ENCODE measurements at places on chromosomes 1 and 21.

- no peak for DNase-seq
Observed at GRCh38 chr21:32648165-32648564, 36.0 kb upstream of the CFAP298 start.

GRCh38 chr21:31735511-31735992 is 3.6 kb upstream of the SCAF4 start:
- DNase-seq: no peak

GRCh38 chr1:8096105-8097011 is 70.2 kb upstream of the ERRFI1 start:
- DNase-seq: no peak

DNA sequence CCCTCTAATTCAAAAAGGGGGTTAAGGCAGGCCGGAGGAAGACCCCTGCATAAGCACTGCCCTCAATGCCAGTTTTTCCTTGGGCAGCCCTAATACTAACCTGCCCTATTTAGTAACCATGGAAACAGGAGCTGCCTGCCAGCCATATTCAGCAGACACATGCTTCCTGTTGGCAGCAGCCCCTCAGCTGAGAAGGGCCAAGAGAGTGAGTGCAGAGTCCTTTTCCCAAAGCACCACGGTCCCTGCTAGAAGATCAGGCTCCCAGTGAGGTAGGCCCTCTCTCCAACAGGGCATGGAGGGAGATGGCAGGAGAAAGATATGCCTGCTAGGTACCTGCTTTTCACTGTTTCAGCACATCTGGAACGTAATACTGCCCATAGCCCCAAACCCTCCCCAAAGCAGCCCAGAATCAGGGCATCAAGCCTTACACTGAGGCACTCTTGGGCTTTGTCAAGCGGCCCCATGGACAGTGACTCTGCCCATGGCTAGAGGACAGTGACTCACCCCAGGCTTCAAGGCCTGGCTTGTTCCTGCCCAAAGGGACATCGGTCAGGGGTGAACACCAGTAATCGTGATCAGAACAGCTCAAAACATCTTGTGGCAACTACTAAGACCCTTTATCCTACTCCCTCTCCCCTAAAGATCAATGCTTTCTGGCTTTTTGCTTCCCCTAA is 64.5 kb downstream of the BCAR3 start:
- no peak for DNase-seq

DNA sequence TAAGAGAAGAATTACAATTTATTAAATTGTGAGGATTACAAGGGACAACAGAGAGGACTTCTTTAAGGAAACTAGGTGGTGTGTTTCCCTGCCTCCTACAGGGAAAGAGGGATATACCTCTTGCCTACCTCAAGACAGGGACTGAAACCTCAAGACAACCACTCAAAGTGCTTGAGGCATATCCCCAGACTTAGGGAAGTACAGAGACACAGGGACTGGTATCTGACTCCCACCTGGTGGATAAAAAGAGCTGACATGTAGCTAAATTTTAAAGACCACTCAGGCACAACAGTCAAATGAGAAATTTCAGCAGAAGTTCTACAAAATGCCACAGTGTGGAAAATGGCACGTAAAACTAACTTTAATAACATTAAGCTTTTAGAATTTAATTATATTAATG is 21.3 kb downstream of the DENND2C start:
- DNase-seq: no peak

DNA sequence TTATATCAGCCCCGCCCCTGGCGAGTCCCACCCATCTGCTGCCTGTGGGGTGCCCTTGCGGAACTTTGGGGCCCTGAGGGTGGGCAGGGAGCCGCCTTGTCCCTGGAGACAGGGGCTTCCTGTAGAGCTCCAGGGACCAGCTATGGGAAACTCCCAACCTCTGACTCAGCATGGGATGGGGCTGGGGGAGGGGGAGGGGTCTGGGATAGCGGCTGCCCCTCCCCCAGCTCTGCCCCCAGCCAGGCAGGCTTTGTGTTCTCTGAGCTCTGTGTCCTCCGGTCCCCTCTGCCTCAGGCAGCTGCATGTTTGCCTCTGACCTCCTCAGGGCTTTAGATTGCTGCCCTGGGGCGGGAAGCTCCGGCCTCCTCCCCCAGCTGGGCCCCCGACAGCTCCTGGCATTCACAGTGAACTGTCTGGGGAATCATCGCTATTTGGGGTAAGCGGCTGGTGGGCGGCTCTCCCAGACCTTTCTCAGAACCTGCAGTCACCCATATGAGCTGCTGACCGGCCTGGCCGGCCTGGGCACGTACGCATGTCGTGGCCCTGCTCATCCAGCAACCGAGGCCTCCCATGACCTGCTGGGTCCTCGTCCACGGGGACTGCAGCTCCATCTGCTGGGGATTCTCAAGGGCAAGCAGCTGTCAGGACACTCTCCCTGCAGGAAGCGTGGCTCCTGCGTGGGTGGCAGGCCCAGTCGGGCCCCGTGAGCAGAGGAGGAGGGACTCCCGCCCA is 17.1 kb downstream of the ARHGEF16 start:
- no peak for DNase-seq

DNA sequence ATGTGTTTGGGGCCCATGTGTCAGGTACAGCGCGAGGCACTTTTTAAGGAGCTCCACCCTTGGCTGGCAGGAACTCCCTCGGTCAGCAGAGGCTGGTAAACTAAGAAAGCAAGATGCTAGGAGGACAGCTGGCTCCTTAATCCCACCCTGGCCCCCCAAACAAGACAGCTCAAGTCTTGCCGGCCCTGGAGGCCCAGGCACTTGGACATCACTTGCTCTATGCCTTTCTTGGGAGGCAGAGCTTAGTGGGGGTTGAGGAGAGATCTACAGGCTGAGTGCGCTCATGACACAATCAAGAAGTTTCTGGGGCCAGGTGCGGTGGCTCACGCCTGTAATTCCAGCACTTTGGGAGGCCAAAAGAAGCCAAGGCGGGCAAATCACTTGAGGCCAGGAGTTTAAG is 78.1 kb downstream of the CD34 start:
- DNase-seq: no peak

DNA sequence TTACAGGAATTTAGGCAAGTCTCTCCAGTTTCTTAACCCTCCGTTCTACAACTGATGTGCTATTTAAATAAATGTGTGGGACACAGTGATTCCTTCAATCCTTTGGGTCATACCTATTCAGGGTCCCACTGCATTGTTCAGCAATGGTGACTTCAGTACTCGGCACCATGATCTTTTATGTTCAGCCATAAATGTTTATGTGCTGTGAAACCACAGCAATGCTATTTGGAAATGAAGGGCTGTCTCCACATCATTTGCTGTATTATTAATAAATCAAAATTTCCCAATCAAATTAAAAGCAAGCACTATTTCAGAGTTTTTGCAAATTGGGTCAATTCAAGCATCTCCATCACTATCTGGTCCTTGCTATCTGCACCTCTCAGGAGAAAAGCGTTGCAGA is 84.8 kb downstream of the NR5A2 start:
- no peak for DNase-seq

DNA sequence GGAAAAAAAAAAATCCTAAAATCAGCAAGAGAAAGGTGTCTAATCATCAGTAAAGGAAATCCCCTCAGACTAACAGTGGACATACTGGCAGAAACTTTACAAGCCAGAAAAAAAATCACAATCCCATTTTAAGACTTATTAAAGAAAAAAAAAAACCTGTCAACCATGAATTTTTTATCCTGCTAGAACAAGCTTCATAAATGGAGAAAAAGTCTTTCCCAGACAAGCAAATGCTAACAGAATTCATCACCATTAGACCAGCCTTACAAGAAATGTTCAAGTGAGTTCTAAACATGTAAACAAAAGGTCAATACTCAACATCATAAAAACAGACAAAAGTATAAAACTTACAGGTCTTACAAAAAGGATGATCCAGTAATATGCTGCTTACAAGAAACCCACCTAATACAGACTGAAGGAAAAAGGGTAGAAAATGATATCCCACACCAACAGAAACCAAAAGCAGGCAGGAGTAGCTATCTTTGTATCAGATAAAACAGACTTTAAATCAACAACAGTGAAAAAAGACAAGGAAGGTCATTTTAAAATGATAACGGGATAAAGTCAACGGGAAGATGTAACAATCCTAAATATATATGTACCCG is 129.6 kb downstream of the EVI5 start:
- no peak for DNase-seq

GRCh38 chr1:10195570-10195969 is 14.8 kb upstream of the KIF1B start:
- DNase-seq: no peak

DNA sequence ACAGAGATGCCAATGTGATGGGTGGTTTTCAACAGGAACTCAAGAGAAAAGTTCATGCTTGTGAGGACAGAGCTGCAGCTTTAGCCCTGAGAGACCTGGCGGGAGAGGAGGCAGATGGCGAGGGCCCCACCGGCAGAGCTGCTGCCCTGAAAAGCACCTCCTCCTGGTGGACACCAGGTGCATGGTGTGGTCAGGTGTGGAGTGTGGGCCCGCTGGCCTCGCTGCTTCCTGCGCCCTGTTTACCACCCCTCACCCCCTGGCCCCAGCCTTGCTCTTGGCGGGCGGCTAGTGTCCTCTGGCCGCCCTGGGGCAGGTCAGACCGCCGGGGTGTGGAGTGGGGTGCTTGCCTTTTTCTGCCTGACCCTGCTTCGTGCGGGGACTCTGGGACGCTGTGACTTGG is 42.8 kb downstream of the PRKCZ start:
- DNase-seq: no peak

DNA sequence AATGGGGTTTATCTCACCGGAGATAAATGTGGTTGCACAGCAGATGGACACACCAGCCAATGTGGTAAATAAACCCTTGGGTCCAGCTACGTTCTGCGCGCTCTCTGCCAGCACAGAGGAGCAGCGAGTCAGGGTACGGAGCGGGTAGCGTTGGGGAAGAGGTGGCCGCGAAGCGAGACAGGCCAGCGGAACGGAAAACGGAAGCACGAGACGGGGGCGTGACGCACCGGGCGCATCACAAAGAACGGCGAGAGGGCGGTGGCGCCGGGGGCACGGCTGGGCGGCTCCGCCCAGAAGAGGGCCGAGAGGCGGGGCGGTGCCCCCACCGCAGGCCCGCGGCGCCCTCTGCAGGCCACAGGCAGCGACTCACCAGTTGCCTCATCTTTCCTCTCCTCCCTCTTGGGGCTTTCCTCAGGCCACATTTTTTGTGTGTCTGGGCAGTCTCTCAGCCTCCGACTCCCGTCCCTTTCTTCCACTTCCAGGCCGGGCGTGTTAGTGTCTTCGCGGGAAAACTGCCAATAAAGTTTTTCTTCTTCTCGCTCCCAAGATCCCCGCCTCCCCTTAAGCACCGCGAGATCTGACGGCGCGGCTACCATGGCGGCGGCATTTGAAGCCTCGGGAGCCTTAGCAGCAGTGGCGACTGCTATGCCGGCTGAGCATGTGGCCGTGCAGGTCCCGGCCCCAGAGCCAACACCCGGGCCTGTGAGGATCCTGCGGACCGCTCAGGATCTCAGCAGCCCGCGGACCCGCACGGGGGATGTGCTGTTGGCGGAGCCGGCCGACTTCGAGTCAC is at the start of gene DDX20:
TSS of gene DDX20 (plus strand) at position 571 of the 793 bp plus-strand sequence. CDS start at position 595, 24 bp downstream.
- DNase-seq: peak; percentile 91

DNA sequence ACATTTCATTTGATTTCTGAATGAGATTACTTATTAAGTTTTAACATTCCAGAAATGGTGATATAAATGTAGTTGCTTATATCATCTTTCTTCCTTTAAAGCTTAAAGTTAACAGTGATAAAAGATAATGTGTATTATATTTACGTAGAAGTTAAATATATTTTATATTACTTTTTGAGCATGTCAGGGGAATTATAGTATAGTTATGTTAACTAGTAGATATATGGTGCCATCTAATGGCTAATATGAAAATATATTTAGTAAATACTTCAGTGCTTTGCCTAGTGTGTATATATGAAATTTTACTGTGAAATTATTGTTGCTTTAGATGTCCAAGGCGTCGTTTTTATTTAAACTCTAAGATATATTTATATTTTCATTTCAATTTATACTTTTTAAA is 51.5 kb downstream of the SYT14 start:
- DNase-seq: no peak

DNA sequence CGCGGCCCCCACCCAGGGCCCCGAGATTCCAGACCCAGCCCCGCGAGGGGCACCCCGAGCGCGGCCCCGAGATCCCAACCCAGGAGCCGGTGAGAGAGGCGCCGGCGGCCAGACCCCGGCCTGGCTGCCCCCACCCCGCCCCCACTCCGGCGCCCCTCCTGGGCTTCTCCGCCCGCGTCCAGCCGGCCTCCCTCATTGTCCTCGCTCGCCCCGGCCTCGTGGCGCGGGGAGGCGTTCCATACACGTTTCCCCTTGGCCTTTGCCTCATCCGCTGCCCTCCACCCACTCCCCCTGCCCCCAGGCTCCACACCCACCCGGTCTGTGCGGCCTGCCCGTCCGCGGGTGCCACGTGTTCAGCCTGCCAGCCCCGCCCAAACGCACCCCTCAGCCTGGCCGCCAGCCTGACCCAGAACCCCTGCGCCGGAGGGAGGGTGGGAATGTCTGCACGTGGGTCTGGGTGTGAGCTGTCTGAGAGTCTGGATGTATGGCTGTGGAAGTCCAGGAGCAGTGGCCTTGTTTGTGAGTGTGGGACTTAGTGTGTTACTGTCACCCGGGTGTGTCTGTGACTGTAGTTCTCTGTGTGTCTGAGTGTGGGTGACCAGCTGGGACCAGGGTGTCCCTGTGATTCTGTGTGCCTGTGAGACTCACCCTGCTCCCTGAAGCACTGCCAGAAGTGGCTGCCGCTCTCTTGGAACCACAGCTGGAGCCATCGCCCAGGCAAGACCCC is 681 bp downstream of the B4GALT2 start:
- no peak for DNase-seq

- DNase-seq: no peak
Observed at GRCh38 chr1:203555511-203556046, 61.6 kb downstream of the OPTC start.

- no peak for DNase-seq
Observed at GRCh38 chr1:239321877-239322276, 64.5 kb upstream of the CHRM3 start.

DNA sequence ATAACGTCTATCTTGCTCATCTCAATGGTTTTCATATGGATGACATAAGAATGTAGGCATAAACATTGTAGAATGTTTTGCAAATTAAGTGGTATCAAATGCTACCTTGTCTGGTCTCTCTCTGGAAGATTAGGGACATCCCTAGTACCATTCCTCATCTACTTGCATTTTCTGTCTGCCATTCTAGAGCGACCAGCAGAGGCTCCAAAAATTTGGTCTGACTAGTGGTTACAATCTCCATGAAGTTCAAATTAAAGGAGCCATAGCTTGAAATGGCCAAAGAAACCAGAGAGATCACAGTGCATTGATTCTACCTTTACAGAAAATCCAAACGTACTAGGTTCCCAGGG is 1.1 kb downstream of the CD84 start:
- DNase-seq: no peak

- DNase-seq: no peak
Observed at GRCh38 chr1:247345881-247346280, 14.2 kb upstream of the ZNF496 start.

DNA sequence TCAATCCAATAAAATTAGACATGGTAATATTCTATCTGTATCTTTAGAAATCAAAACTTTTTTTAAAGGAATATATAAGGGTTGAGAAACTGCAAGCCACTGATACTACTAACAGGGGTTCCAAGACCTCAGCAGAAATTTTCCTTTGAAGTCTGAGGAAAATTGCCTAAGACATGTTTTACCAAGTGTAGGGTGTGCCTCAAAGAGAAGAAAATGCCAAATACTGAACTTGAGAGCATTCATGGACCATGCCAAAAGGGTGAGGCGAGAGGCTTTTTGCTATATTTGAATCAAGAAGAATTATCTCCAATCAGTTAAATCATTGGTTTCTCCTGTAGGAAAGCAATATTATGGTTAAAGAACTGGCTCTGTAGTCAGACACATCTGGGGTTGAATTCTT is 207.9 kb upstream of the B3GALT2 start:
- DNase-seq: no peak

All from T-helper 9 cell (primary cell).